ENCODE measurements at places on chromosomes 2 and 18. TPM values are rescaled to one million over a fixed set of nuclear protein-coding genes. Genes with fewer than 3 reads are reported as not detected.

The RIF1 gene
- total RNA-seq = 35.3 TPM

The PRSS56 gene
- total RNA-seq = not detected

The LRATD1 gene
- total RNA-seq = under 0.01 TPM

The LRRFIP1 gene
- 61.3 TPM for total RNA-seq

The ALKAL2 gene
- total RNA-seq = not detected

The DSC3 gene
- total RNA-seq = not detected

The C2orf15 gene
- not detected for total RNA-seq

The GPR39 gene
- not detected for total RNA-seq

The RELCH gene
- 37.5 TPM for total RNA-seq

Measured in melanocyte of skin (primary cell).